Fibroblast of lung (primary cell): ENCODE measurements at places on chromosomes 2 and 18. TPM values are rescaled to one million over a fixed set of nuclear protein-coding genes. Genes with fewer than 3 reads are reported as not detected.

Gene SH3RF3
- 6.7 and 10.1 TPM in 2 replicates for total RNA-seq

Gene FBLN7
- 0.51 and 0.99 TPM in 2 replicates for total RNA-seq

Gene TMEM198
- total RNA-seq = 0.77 and 0.99 TPM in 2 replicates

Gene DTYMK
- total RNA-seq = 15.2 and 25.3 TPM in 2 replicates

Gene WNT6
- not detected in 2 replicates for total RNA-seq

Gene RPE
- 69.9 and 81.3 TPM in 2 replicates for total RNA-seq

Gene MAP3K20
- 120 and 138 TPM in 2 replicates for total RNA-seq

Gene ING5
- 27.4 and 30.0 TPM in 2 replicates for total RNA-seq

Gene DYSF
- total RNA-seq = under 0.01 TPM in 1 of 2 replicates, not detected in the other

Gene PEX13
- 25.2 and 28.1 TPM in 2 replicates for total RNA-seq

Gene DGUOK
- total RNA-seq = 51.6 and 54.3 TPM in 2 replicates

Gene KCNG2
- 6.4 and 10.1 TPM in 2 replicates for total RNA-seq

Gene EPG5
- total RNA-seq = 34.2 and 87.4 TPM in 2 replicates

Gene CHST9
- total RNA-seq = not detected in 2 replicates

Gene CNTNAP5
- not detected in 2 replicates for total RNA-seq

Gene NEU4
- under 0.01 TPM in 1 of 2 replicates, not detected in the other for total RNA-seq

Gene UGT1A3
- not detected in 2 replicates for total RNA-seq

Gene MERTK
- 1.8 and 6.6 TPM in 2 replicates for total RNA-seq

Gene RAB6C
- total RNA-seq = not detected in 2 replicates

Gene UCN
- total RNA-seq = 1.2 and 1.3 TPM in 2 replicates

Gene CFAP53
- 0.99 and 1.0 TPM in 2 replicates for total RNA-seq

Gene KCNIP3
- 1.5 and 1.7 TPM in 2 replicates for total RNA-seq

Gene TMEM178A
- total RNA-seq = 0.26 and 1.5 TPM in 2 replicates

Gene TLX2
- under 0.01 TPM in 1 of 2 replicates, not detected in the other for total RNA-seq

Gene LAMA1
- total RNA-seq = 5.8 and 24.9 TPM in 2 replicates

Gene ADCYAP1
- not detected in 2 replicates for total RNA-seq

Gene LRRTM1
- total RNA-seq = not detected in 2 replicates

Gene FAM110C
- 0.26 TPM in 1 of 2 replicates, not detected in the other for total RNA-seq

Gene STEAP3
- 9.8 and 13.7 TPM in 2 replicates for total RNA-seq

Gene IL1RL1
- total RNA-seq = 0.50 and 4.6 TPM in 2 replicates

Gene TMEM18
- 15.2 and 17.7 TPM in 2 replicates for total RNA-seq

Gene RAD51AP2
- total RNA-seq = under 0.01 and 0.17 TPM in 2 replicates

Gene CLASP1
- 33.6 and 48.4 TPM in 2 replicates for total RNA-seq

Gene PAX3
- not detected in 2 replicates for total RNA-seq
